Activated B cell treated with CpG ODN at 0.5 μM for 24 hours (primary cell): ENCODE measurements at places on chromosomes 7 and 10. TPM values are rescaled to one million over a fixed set of nuclear protein-coding genes. Genes with fewer than 3 reads are reported as not detected.
A peak's percentile ranks its signal among the peaks of the same experiment; 100 is the strongest.

DNA sequence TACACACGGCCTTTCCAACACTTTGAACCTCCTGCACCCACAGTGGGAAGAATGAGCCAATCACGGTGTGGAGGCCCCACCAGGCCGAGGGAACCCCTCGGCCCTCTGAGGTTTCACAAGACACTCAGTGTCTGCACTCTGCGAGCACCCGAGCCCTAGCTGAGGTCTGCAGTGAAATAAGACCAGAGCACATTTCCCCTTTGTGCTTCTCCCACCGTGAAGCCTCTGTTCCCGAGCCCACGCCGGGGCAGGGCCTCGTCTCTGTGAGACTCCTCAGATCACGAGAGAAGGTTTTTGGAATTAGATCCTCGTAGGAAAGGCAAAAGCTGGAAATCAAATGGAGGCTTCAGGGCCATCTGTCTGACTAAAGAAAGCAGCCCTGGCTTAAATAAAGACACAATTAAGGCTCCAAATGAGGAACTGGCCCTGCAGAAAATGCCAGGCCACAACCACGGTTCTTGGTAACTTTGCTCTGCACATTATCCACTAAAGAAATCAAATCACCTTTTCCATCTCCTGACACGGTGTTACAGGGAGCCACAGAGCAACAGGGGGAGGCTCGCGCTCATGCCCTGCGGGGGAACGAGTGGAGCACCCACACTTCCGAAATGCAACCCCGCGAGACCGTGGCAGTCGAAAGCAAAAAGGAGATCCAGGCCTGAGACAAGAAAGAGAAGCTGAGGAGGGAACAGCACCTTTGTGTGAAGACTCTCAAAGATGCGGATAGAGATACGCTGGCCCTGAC is 43.7 kb downstream of the FAM53B start:
- H3K27me3 ChIP-seq: no peaks in the 10 kb centered on the region
- peak overlapping the region; percentile 66 for H3K4me3 ChIP-seq
- DNase-seq: no peak
- peak overlapping the region; percentile 96 for H3K27ac ChIP-seq

Gene GARIN1A
- total RNA-seq: 1.2 and 1.4 TPM in 2 replicates

Gene CALHM1
- total RNA-seq: 0.40 and 0.42 TPM in 2 replicates

- H3K27me3 ChIP-seq: no peaks in the 10 kb centered on the region
- no peak overlapping the region for H3K27ac ChIP-seq
These were observed 26.7 kb upstream of the OTUD1 start for GRCh38 chr10:23412223-23412622.

GRCh38 chr10:44983895-44984278 is 5.3 kb upstream of the DEPP1 start:
- no peak for DNase-seq
- no peaks in the 10 kb centered on the region for H3K36me3 ChIP-seq
- no peak overlapping the region for H3K27ac ChIP-seq
- H3K4me3 ChIP-seq: no peak overlapping the region
- no peaks in the 10 kb centered on the region for H3K4me1 ChIP-seq

DNA sequence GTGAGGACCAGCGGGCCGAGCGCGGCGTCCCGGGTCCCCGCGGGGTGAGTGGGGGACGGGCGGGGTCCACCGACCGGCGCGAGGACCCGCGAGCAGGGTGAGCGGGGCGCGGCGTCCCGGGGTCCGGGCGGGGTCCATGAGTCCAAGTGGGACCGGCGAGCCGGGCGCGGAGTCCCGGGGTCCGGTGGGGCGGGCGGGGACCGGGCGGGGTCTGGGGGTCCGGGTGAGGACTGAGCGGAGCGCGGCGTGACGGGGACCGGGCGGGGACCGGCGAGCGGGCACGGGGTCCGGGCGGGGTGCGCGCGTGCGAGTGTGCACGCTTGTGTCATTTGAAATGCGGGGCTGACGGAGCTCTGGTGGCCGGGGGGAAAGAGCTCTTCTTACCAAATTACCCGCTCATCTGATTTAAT is 765 bp downstream of the CELF2 start:
- H3K36me3 ChIP-seq: no peaks in the 10 kb centered on the region
- peak overlapping the region; percentile 79 for H3K4me3 ChIP-seq
- H3K4me1 ChIP-seq: peaks cover 10% of the 10 kb centered on the region

Gene GDF2
- not detected in 2 replicates for total RNA-seq

Gene TEX36
- not detected in 2 replicates for total RNA-seq
